ENCODE measurements at places on chromosomes 6 and 20. TPM values are rescaled to one million over a fixed set of nuclear protein-coding genes. Genes with fewer than 3 reads are reported as not detected.

RIMS4 gene
- total RNA-seq: 0.75 TPM

- no peak for DNase-seq
Observed at GRCh38 chr6:14965424-14966075, 280.3 kb upstream of the JARID2 start.

RTF2 gene
- 85.8 TPM for total RNA-seq

GRCh38 chr6:136404627-136405419 is 115.2 kb upstream of the BCLAF1 start:
- DNase-seq: no peak

DNA sequence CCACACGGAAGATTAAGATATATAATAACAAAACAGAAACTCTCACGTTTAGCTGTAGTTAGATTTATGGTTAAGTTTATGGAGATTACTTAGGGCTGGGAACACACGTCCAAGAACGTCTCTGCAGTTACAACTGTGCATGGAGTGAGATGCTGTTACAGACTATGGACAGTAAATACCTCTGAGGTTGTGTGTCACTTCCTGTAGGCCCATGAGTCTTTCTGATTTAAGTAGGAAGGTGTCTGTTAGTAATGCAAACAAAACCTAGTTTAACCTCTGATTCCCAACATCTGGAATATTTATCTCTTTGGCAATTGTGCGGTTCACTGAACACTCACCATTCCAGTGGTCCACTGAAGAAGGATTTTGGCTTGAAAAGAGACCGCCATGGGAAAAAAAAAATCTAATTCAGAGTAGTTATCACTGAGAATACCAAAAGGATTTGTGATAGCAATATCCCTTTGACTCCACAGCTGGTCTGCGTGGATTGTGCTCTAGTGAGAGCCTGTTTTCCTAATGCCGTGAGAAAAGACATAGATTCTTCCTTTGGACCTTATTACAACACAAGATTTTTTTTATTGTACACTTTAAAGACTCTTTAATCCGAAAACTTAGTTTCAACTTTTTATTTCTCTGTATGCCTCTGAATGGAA is 478.2 kb upstream of the CITED2 start:
- DNase-seq: no peak

GRCh38 chr20:8782804-8783203 is 286.1 kb upstream of the PLCB4 start:
- DNase-seq: no peak

LYRM4 gene
- 27.1 TPM for total RNA-seq

DNA sequence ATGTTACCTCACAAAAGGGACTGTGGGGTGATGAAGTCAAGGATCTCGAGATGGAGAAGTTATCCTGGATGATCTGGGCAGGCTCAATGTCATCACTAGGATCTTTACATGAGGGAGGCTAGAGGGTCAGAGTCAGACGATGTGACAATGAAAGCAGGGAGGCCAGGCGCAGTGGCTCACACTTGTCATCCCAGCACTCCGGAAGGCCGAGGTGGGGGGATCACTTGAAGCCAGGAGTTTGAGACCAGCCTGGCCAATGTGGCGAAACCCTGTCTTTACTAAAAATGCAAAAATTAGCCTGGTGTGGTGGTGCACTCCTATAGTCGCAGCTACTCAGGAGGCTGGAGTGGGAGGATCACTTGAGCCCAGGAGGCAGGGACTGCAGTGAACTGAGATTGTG is 68.8 kb downstream of the TTLL2 start:
- DNase-seq: no peak

- DNase-seq: no peak
Observed at GRCh38 chr20:48791014-48791413, 36.8 kb downstream of the PREX1 start.

CDH4 gene
- 1.3 TPM for total RNA-seq

DNA sequence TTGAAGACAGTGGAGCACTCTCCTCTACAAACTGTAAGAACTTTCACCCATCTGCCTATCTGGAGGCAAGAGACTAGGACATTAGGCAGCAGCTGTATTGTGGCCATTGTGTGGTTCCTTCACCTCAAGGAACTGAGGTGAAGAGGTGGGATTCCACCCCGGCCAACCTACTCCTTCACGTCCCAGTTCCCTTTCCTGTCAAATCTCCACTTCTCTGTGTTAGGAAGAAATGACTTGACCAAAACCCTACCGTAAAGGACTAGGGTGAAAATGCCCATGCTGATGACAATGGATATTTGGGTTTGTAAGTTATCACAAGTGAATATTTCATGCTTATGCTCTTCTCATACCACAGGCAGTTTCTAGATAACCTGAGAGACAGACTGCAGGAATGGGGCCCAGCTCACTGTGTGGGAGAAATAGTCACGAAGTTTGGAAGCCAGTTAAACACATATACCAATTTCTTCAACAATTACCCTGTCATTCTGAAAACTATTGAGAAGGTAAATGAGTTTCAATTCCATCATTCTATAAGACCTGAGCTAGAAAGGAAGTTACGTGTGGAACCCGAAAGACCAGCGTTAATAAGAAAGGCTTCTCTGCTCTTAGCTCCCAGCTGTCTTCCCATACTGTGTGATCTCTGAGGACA is 86.6 kb downstream of the ECT2L start:
- no peak for DNase-seq

GRCh38 chr6:74319292-74319691 is 623.3 kb downstream of the CD109 start:
- no peak for DNase-seq

DNA sequence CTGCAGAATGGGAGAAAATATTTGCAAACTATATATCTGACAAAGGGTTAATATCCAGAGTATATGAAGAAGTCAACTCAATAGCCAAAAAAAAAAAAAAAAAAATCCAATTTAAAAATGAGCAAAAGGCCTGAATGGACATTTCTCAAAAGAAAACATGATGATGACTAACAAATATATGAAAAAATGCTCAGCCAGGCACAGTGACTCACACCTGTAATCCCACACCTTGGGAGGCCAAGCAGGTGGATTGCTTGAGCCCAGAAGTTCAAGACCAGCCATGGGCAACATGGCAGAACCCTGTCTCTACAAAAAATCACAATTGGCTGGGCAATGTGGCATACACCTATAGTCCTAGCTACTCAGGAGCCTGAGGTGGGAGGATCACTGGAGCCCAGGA is 2.1 kb upstream of the ECHDC1 start:
- DNase-seq: no peak

CST2 gene
- total RNA-seq: not detected

HAO1 gene
- not detected for total RNA-seq

FLRT3 gene
- total RNA-seq: 0.40 TPM

DNA sequence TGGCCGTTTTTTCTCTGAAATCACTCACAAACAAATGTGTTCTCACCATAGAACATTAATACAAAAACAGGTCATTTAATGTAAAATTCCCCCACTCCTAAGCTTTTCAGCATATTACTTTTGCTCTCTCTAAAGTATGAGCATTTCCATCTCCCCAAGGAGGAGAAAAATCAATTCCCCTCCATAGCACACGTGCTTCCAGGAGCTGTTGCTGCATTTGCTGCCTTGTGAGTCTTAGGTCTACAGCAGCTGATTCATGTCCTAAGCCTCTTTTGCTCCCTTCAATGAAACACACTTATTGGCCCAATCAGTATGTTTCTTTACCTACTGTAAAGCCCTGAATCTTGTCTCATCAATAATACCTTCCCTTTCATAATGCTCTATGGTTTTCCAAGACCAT is 6.4 kb upstream of the COL9A1 start:
- no peak for DNase-seq

GRCh38 chr20:8997701-8998117 is 71.2 kb upstream of the PLCB4 start:
- no peak for DNase-seq

CLVS2 gene
- total RNA-seq: not detected

- no peak for DNase-seq
Observed at GRCh38 chr6:166671434-166672081, 44.5 kb upstream of the RPS6KA2 start.

DNA sequence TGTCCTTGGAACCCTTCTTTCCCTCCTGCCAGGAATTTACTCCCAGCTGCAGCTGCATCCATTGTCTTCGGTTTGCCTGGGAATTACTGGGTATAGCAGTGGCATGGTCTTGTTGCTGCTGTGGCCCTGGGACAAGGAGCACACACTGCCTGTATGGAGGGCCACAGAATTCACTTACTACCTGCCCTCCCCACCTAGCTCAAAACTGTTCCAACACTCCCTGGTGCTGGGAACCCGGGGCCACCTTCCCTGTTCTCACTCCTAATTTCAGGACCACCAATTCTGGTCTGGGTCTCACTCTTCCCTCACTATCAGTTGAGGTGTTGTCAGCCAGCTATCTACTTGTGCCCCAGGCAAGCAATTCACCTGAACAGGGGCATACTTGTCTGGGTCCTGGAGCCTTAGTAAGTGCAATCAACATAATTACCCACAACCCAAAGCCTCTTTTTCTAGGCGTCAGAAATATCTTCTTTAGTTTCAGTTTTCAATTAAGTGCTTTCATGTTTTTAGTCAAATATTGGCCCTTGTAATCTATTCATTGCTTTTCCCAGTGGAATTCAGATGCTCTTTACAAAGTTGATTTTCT is 47.2 kb downstream of the METTL24 start:
- DNase-seq: no peak

CFAP61 gene
- total RNA-seq: not detected

DNA sequence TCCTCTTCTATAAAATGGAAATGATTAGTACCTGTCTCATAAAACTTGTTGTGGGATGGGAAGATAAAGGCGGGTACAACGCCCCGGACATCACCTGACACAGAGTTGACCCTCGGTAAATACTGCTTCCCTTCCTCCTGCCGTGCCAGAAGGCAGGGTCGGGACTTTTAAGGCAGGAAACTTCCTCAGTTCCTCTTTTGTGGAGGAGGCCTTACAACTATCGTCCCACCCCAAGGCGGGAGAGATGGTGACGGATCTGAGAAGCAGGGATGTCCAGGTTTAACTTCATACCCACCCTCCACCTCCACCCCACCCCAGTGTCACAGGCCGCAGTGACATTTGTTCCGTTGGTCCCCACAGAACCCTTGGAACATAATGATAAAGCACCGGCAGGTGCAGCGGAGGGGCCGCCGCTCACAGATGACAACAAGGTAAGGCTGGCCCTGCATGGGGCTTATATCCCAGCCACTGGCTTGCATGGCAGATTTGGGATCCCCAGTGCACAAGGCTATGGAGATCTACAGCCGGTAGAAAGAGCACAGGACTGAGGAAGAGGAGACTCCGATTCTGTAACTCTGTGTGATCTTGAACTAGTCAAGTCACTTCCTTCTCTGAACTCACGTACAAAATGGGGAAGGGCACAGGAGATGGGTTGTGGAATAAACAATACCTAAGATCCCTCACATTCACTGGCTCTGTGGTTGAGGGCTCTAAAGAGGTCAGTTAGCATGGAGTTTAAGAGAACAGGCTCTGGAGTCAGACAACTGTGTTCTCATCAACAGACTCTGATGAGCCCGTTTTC is 764 bp downstream of the DNTTIP1 start:
- no peak for DNase-seq

DNA sequence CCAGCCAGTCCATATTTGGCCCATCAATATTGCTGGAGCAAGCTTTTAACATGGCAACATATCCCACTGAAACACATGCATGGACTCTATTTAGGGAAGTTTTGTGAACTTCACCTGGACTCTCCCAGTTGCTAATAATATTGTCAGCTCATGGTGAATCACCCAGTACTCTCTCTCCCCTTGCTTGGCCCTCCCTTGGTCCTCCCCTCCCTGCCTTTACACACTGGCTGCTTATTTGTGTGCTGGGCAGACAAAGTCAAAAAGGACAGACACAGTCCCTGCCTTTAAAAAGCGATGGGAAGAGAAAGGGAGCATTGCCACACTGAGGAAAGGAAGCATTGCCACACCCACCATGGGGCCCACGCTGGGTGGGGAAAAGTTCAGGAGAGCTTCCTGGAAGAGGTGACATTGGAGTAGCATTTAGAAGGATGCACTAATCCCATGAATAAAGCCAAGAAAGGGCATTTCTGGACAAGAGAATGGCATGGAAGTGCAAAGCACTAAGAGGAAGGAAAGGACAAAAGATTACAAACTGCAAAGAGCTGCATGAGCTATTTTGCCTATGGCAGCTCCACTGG is 143.4 kb upstream of the EXOC2 start:
- DNase-seq: no peak

- DNase-seq: no peak
Observed at GRCh38 chr6:67362976-67363375, 1272.1 kb upstream of the ADGRB3 start.

DNA sequence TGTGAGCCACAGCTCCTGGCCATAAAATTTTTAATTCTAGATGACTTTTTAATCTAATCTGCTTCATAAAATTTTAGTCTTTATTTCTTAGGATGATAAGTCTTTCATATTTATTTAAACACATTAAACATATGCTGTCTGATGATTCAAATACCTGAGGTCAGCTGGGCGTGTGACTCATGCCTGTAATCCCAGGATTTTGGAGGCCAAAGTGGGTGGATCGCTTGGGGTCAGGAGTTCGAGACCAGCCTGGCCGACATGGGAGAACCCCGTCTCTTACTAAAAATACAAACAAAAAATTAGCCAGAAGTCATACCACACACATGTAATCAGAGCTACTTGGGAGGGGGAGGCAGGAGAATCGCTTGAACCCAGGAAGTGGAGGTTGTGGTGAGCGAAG is 53.1 kb downstream of the RBM24 start:
- DNase-seq: no peak

ATP6V1G2 gene
- 8.8 TPM for total RNA-seq

MAFB gene
- 31.9 TPM for total RNA-seq

DNA sequence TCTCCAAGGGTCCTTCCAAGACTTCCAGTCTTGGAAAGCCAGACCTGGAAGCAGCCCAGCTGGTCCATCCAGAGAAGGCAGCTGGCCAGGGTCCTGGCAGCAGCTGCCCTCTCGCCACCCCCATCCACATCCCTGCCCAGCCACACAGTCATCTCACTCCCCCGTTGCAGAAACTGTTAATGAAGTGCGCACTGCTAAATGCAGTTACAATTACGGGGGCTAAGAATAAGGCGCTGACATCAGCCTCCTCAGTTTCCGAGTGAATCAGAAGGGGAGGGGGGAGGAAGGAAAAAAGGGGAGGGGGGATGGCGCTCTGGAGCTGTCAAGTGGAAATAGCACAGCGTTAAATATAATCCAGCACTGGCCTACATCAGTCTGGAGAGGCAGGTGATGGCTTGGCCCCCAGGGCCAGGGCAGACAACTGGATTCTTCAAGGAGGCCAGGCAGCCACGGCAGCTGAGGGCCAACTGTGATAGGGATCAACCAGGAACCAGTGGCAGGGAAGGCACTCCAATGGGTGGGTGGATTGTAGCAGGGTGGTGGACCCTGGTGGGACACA is 6.9 kb downstream of the RIMS4 start:
- DNase-seq: no peak

DNAH8 gene
- 0.21 TPM for total RNA-seq

COL9A3 gene
- total RNA-seq: 1.7 TPM

- DNase-seq: no peak
Observed at GRCh38 chr20:16412906-16413305, 160.3 kb downstream of the KIF16B start.

HLA-DQB2 gene
- not detected for total RNA-seq

CD40 gene
- 1.6 TPM for total RNA-seq
